ENCODE measurements at places on chromosomes 1 and 21.

DNA sequence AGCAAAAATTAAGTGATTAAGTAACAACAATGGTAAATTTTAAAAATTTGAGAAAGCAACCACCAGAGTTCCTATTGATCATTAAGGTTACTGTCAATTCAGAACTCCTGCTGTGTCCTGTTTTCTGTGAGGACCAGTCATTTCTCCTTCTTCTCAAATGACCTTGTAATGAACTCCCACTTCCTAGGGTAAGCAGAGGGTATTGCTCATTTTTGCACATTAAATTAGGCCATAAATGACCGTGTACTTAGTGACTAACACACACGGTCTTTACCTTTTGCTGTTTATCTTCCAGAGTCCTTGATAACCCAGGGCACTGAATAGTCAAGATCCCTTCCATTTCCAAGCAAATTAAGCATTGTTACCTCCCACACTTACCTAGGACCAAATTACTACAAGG is 227.5 kb upstream of the LYPLAL1 start:
- H3K4me3 ChIP-seq: no peak overlapping the region
- no peaks in the 10 kb centered on the region for H3K4me1 ChIP-seq
- no peak overlapping the region for H3K27ac ChIP-seq
- no peaks in the 10 kb centered on the region for H3K36me3 ChIP-seq
- no peaks in the 10 kb centered on the region for H3K27me3 ChIP-seq

DNA sequence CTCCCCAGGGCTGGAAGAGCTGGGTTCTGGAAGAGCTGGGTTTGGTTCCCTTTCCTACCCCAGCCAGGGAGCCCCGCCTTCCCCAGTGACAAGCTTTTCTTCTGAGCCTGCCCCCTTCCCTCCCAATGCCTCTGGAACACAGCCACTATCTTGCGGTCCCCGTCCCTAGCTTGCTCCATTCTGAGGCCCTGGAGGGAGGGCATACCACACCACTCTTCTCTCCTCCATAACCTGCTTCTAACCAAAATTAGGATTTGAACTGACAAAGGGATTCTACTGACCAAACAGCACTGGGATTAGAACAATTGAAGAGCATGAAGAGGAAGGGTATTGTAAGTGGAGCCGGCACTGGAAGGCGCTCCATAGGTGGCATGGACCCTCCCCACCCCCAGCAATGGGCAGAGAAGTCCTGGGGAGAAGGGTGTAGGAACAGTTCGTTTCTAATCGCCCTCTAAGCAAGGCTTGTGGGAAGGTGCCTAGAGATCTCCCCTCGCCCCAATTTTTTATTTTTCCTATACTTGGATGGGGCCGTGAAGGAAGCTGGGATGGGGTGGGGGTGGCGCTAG is 690 bp downstream of the C1orf216 start:
- H3K27me3 ChIP-seq: no peaks in the 10 kb centered on the region
- ATAC-seq: no peak
- peak overlapping the region; percentile 95 for H3K27ac ChIP-seq
- H3K4me3 ChIP-seq: peak overlapping the region; percentile 95
- peaks cover 15% of the 10 kb centered on the region for H3K36me3 ChIP-seq

- no peak for ATAC-seq
- no peak overlapping the region for H3K4me3 ChIP-seq
These were observed 303.3 kb upstream of the ESRRG start for GRCh38 chr1:217026531-217026930.

DNA sequence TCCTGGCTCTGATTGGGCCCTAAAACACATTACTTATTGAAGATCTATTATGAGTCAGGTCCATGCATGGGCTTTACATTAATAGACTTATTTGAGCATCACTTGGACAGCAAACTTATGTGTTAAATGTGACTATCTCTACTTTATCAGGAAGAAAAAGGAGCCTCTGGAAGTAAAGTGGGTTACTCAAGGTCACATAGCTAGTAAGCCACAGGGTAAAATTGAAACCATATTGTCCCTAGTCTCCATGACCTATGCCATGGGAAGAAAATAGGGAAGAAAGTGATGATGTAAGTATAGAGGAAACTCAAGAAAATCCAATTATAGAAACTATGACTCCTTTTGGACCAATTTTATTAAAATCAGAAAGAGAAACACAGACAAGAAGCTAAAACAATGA is 555.3 kb downstream of the NUF2 start:
- H3K36me3 ChIP-seq: no peaks in the 10 kb centered on the region
- ATAC-seq: no peak
- H3K27me3 ChIP-seq: no peaks in the 10 kb centered on the region

DNA sequence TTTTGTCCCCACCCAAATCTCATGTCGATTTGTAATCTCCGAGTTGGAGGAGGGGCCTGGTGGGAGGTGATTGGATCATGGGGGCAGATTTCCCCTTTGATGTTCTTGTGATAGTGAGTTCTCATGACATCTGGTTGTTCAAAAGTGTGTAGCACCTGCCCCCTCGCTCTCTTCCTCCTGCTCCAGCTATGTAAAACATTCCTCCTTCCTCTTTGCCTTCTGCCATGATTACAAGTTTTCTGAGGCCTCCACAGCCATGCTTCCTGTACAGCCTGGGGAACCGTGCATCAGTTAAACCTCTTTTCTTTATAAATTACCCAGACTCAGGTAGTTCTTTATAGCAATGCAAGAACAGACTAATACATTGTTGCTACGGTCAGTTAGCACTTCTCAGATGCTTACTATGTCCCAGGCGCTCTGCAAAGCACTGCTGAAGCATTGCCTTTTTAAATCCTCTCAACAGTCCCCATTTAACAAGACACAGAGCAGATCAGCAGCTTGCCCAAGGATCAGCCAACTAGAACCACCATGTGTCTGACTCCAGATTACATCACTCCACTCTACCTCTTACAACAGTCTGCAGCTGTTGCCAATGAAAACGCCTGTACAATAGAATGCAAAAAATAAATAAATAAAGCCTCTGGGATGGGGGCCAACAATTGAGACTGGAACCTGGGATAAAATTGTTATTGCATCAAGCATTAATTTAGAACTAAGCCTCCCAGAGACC is 52.4 kb upstream of the USP1 start:
- no peak overlapping the region for H3K4me3 ChIP-seq
- H3K36me3 ChIP-seq: peaks cover 5% of the 10 kb centered on the region
- H3K27me3 ChIP-seq: peaks cover 10% of the 10 kb centered on the region

DNA sequence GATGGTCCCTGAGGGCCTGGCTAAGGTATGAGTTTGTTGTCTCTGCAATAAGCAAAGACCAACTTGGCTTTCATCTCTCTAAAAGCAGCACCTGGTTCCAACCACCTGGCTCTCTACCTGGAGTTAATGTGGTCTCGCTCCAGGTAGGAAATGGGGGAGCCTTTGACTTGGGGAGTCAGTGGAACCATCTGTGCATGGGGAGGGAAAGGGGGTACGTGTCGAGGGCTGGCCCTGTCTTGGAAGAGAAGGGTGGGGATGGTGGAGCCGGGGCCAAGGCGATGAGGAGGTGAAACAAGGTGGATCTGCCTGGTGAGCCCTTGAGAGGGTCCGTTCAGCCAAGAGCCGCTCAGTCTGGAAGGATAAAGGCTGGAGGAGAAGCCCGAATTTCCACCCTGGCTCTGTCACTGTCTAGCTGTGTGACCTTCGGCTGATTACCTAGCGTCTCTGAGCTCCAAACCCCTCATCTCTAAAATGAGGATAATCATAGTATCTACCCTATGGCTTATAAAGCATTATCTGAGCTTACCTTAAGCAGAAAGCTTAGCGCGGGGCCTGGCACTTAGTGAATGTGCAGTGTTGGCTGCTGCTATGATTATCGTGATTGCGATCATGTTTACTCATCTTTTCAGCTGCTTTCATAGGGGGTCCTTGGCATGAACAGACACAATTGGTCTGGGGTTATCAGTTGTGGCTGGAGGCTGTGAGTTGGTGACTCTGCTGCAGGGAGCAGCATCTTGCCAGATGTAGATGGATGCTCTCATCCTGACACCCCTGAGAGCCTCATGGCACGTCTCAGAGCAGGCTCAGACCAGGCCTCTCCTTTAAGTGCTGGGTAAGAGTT is 78.7 kb downstream of the ACTL8 start:
- no peak overlapping the region for H3K27ac ChIP-seq
- no peaks in the 10 kb centered on the region for H3K36me3 ChIP-seq
- ATAC-seq: no peak
- peaks cover 38% of the 10 kb centered on the region for H3K27me3 ChIP-seq
- H3K4me3 ChIP-seq: no peak overlapping the region
- no peaks in the 10 kb centered on the region for H3K4me1 ChIP-seq

DNA sequence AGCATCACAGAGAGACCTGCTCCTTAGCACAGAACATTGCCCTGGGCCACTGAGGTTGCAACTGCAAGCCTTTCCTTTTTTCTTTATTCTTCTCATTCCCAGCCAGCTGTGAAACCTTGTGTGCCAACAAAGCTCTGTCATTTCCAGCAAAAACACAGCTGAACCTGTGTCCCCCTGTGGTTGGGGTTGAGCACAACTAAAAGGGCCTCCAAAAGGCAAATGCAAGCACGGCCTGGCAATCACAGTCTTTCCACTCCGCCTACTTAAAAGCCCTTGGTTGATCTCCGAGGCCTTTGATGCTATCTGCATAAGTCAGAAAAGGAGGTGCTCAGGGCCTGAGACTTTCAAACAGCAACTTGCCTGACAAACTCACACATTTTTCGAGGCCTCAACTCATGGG is 32.7 kb downstream of the SUSD4 start:
- H3K36me3 ChIP-seq: no peaks in the 10 kb centered on the region
- no peaks in the 10 kb centered on the region for H3K4me1 ChIP-seq
- no peak overlapping the region for H3K4me3 ChIP-seq
- ATAC-seq: no peak
- H3K27me3 ChIP-seq: no peaks in the 10 kb centered on the region

GRCh38 chr1:54325284-54325683 is 80.9 kb downstream of the SSBP3 start:
- no peak overlapping the region for H3K4me3 ChIP-seq
- H3K27me3 ChIP-seq: no peaks in the 10 kb centered on the region
- no peak for ATAC-seq
- no peak overlapping the region for H3K27ac ChIP-seq
- H3K4me1 ChIP-seq: peaks cover 27% of the 10 kb centered on the region

DNA sequence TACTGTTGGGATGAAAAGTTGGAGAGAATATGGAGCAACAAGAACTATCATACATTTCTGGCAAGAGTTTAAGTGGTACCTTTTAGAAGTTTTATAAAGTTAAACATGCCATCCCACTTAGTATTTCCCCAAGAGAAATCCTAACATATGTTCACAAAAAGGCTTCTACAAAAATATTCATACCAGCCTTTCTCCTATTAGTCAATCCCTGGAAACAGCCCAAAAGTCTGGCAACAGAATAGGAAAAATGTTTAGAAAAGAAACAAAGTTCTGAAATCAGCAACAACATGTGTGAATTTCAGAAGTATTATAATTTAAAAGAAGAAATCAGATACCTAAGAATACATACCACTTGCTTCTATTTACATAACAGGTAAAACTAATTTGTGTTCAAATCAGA is 271.0 kb downstream of the DSCAM start:
- no peak overlapping the region for H3K27ac ChIP-seq
- H3K4me1 ChIP-seq: no peaks in the 10 kb centered on the region
- H3K27me3 ChIP-seq: no peaks in the 10 kb centered on the region
- no peaks in the 10 kb centered on the region for H3K36me3 ChIP-seq
- no peak overlapping the region for H3K4me3 ChIP-seq
- ATAC-seq: no peak

DNA sequence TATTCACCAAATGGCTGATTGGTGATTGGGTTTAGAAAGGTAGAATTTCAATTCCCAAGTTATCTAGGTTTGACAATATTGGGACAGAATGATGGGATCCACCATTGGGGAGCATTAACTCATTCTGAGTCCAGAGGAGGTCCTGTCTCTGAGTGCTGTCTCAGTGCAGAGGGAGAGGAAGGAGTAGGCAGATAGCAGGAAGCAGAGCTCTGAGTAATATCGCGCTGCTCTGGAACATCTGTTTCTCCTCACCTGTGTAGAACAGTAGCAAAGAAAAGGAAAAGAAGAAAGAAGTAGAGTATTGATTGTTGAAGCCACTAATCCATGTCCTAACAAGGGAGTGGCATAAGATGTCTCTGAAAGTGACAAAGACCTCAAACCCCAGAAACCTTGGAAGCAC is 1657.8 kb downstream of the MRPL39 start:
- no peaks in the 10 kb centered on the region for H3K36me3 ChIP-seq
- ATAC-seq: peak; percentile 64
- no peak overlapping the region for H3K4me3 ChIP-seq
- peaks cover 30% of the 10 kb centered on the region for H3K4me1 ChIP-seq
- H3K27ac ChIP-seq: no peak overlapping the region

- peaks cover 42% of the 10 kb centered on the region for H3K36me3 ChIP-seq
- H3K4me1 ChIP-seq: peaks cover 5% of the 10 kb centered on the region
- ATAC-seq: no peak
- no peak overlapping the region for H3K27ac ChIP-seq
- H3K4me3 ChIP-seq: no peak overlapping the region
- H3K27me3 ChIP-seq: no peaks in the 10 kb centered on the region
These were observed 47.1 kb upstream of the FAM3B start for GRCh38 chr21:41269535-41269934.

- peaks cover 78% of the 10 kb centered on the region for H3K27me3 ChIP-seq
- no peak overlapping the region for H3K4me3 ChIP-seq
- H3K4me1 ChIP-seq: peaks cover 6% of the 10 kb centered on the region
- no peak for ATAC-seq
- H3K36me3 ChIP-seq: no peaks in the 10 kb centered on the region
- no peak overlapping the region for H3K27ac ChIP-seq
These were observed 561 bp downstream of the SLC26A9 start for GRCh38 chr1:205942631-205943159.

GRCh38 chr1:167501515-167502191 is 16.7 kb downstream of the CD247 start:
- no peak for ATAC-seq
- H3K36me3 ChIP-seq: no peaks in the 10 kb centered on the region
- H3K27ac ChIP-seq: no peak overlapping the region
- H3K4me1 ChIP-seq: peaks cover 35% of the 10 kb centered on the region

DNA sequence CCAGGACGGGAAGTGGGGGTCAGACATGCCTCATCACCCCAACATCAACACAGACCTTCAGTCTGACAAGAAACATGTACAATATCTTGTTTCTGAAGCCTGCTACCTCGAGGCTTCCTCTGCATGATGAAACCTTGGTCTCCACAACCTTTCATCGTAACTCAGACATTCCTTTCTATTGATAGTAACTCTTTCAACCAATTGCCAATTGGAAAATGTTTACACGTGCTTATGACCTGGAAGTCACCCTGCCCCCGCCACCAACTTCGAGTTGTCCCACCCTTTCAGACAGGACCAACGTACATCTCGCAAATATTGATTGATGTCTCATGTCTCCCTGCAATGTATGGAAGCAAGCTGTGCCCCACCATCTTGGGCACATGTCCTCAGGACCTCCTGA is 159.5 kb downstream of the ETS2 start:
- no peak for ATAC-seq
- no peak overlapping the region for H3K27ac ChIP-seq
- H3K4me1 ChIP-seq: no peaks in the 10 kb centered on the region
- H3K36me3 ChIP-seq: no peaks in the 10 kb centered on the region

DNA sequence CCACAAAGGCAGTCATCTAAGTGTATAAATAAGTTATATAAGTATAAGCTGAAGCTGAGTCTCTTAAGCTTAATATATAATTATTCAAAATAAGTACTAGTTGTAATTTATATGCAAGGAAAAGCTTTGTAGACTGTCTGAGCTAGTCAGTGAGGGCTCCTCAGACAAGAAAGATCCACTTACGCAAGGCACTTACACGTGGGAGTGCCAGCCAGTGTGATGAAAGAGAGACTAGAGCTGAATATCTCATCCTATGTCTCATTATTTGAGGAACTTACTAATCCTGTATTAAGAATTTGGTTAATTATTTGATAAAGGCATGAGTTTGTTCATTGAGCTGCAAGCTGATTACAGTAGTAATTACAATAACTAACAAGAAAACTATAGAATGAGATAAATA is 146.9 kb downstream of the PDE4B start:
- no peak for ATAC-seq
- no peaks in the 10 kb centered on the region for H3K4me1 ChIP-seq
- H3K27ac ChIP-seq: no peak overlapping the region
- no peaks in the 10 kb centered on the region for H3K27me3 ChIP-seq
- no peaks in the 10 kb centered on the region for H3K36me3 ChIP-seq
